ENCODE measurements at places on chromosomes 6 and 20. TPM values are rescaled to one million over a fixed set of nuclear protein-coding genes. Genes with fewer than 3 reads are reported as not detected.
A peak's percentile ranks its signal among the peaks of the same experiment; 100 is the strongest.

- DNase-seq, result no peak
- H3K4me1 ChIP-seq, result no peaks in the 10 kb centered on the region
- H3K4me3 ChIP-seq, result no peak overlapping the region
- H3K27ac ChIP-seq, result no peak overlapping the region
Observed at GRCh38 chr6:52385074-52385473, 23.1 kb downstream of the PAQR8 start.

- H3K4me3 ChIP-seq, result no peak overlapping the region
- peaks cover 6% of the 10 kb centered on the region for H3K36me3 ChIP-seq
- no peaks in the 10 kb centered on the region for H3K27me3 ChIP-seq
- H3K4me1 ChIP-seq, result no peaks in the 10 kb centered on the region
Observed at GRCh38 chr20:32164984-32165735, 42.4 kb downstream of the PLAGL2 start.

- H3K27ac ChIP-seq, result no peak overlapping the region
- H3K36me3 ChIP-seq, result no peaks in the 10 kb centered on the region
- H3K27me3 ChIP-seq, result no peaks in the 10 kb centered on the region
- H3K4me1 ChIP-seq, result no peaks in the 10 kb centered on the region
Observed at GRCh38 chr6:31058128-31058894, 48.0 kb downstream of the MUC22 start.

GRCh38 chr20:49166534-49167449, 21.3 kb downstream of the STAU1 start:
- H3K4me1 ChIP-seq, result peaks cover 24% of the 10 kb centered on the region
- H3K36me3 ChIP-seq, result peaks cover 28% of the 10 kb centered on the region
- H3K4me3 ChIP-seq, result no peak overlapping the region

DNA sequence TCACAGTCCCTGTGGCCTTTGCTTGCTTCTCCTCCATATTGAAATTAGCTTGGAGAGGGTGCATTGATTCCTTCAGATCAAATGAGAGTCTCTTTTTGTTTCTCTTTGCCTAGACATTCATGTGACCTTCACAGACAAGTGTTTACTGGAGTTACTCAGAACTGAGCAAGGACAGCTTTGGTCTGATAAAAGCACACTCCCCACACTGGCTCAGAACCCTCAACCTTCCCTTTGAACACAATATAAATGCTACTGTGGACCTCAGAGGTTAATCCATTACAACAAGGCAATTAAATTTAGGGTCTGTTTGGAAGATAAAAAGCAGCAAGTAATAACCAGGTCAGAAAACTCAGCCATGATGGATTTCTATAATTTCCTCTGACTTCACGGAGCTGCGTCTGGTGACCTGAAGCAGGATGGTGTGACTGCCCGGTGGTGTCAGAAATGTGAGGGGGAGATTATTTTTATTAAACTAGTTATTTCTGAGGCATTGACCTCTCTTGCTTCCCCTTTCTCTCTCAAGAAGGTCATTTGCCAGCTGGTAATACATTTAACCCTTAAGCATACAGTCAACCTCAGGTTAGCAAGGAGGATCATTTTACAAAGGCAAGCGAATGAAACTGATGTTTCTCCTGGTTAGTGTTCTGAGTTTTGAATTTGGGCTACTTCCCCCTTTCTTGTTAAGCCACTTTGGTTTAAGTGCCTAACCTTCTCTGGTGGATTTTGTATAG, 208.2 kb downstream of the CLIC5 start:
- H3K4me1 ChIP-seq, result no peaks in the 10 kb centered on the region
- H3K27ac ChIP-seq, result no peak overlapping the region
- H3K4me3 ChIP-seq, result no peak overlapping the region
- no peaks in the 10 kb centered on the region for H3K36me3 ChIP-seq

- DNase-seq, result no peak
- H3K27me3 ChIP-seq, result no peaks in the 10 kb centered on the region
- peaks cover 4% of the 10 kb centered on the region for H3K36me3 ChIP-seq
- peaks cover 19% of the 10 kb centered on the region for H3K4me1 ChIP-seq
- peak overlapping the region; percentile 20 for H3K4me3 ChIP-seq
Observed at GRCh38 chr20:35837577-35838195, 65.9 kb downstream of the PHF20 start.

GRCh38 chr6:7175462-7175861, 67.7 kb downstream of the RREB1 start:
- peaks cover 46% of the 10 kb centered on the region for H3K4me1 ChIP-seq
- H3K27ac ChIP-seq, result peak overlapping the region; percentile 17
- H3K27me3 ChIP-seq, result no peaks in the 10 kb centered on the region
- H3K36me3 ChIP-seq, result no peaks in the 10 kb centered on the region
- DNase-seq, result no peak

CALHM5 gene
- 1.2 TPM for total RNA-seq

SRMS gene
- total RNA-seq, result not detected
